GM12892 (cell line): ENCODE measurements at places on chromosomes 5 and 9.
A peak's percentile ranks its signal among the peaks of the same experiment; 100 is the strongest.

DNA sequence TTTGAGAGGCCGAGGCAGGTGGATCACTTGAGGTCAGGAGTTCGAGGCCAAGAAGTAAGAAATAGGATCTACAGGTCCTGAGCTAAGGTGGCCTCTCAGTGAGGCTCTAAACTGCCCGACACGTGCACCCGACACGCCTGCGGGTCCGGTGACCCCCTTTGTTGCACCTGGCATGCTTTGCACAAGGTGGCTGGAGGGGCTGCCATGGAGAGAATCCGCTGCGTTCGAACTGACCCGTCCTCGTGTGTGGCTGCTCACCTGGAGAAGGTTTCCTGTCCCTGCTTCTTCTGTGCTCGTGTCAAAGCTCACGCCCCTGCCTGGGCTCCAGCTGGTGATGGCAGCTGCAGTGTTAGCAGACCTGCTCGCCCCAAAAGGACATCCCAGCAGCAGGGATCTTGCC lies 5.7 kb upstream of the OLFM1 start:
- DNase-seq = no peak

DNA sequence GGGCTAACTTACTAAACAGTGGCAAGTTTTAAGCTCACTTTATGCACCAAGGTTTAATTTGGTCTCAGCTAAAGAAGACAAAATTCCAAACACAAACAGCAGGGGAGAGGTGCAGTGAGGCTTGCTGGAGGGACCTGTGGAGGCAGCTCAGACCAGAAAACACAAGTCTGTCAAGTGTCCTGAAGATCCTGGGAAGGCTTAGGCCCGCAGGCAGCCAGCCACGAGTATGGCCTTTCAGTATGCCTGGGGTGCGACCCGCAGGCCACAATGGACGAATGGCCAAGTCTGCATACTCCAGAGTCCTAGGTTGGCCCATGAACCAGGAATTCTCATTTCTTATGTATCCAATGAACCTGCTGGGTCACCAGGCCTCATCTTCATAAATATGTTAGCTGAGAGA lies 9.3 kb downstream of the CCNI2 start:
- no peak for DNase-seq

DNA sequence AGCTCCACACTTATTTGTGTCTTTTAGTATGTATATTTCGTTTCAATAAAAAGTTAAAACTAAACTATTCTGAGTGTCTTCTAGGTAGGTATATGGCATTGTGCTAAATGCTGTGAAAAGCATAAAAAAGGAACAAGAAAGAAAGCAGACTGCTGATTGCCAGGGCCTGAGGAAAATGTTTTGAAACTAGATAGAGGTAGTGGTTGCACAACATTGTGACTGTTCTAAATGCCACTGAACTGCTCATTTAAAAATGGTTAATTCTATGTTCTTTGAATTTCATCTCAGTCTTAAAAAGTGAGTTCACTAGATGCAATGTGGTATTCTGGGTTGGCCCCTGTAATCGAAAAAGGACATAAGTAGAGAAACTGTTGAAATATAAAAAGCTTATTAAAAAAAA lies 2.6 kb upstream of the ALAD start:
- no peak for DNase-seq

DNA sequence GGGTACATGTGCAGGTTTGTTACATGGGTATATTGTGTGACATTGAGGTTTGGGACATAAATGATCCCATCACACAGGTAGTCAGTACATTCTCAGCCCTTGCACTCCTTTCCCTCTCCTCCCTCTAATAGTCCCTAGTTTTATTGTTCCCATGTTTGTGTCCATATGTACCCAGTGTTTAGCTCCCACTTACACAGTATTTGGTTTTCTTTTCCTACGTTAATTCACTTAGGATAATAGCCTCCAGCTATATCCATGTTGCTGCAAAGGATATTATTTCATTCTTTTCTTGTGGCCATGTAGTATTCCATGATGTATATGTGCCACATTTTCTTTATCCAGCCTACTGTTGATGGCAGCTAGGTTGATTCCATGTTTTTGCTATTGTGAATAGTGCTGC lies 27.4 kb downstream of the CNOT6 start:
- no peak for DNase-seq

- DNase-seq = no peak
Measured at GRCh38 chr9:93698140-93698908, 121.9 kb downstream of the PHF2 start.

DNA sequence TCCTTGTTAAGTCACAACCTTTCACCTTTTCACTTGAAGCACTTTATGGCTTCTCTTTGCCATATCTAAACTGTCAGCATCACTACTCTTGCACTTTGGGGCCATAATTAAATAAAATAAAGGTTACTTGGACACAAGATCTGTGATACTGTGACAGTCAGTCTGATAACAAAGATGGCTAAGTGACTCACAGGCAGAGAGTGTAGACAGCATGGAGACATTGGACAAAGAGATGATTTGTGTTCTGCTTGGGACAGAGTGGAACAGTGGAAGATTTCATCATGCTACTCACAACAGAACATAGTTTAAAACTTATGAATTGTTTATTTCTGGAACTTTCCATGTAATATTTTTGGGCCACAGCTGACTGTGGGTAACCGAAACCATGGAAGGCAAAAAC lies 81.7 kb upstream of the SMC5 start:
- no peak for DNase-seq

DNA sequence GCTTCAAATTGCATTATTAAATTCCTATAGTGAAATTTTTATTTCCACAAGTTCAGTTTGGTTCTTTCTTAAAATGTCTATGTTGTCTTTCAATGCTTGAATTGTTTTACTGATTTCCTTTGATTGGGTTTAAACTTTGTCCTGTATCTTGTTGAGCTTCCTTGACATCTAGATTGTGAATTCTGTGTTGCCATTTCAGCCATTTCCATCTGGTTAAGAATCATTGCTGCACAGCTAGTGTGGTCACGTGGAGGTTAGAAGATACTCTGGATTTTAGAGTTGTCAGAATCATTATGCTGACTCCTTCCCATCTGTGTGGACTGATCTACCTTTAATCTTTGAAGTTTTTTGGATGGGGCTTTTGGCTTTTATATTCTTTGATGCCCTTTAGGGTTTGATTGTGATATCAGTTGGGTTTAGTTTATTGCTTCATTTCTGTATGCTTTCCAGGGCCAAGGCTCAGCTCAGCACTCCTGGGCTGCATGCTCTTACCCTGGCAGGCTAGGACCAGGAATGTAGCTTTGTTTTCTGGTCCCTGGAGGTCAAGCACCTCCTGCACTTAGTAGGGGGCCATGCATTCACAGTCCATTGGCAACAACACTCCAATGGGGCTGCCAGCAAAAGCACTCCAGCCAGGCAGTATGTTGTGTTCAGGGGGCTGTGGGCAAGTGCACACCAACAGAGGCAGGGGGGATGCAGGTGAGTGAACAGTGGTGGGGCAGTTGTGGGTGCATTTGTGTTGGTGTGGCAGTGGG lies 141.4 kb downstream of the PRR16 start:
- DNase-seq = no peak

DNA sequence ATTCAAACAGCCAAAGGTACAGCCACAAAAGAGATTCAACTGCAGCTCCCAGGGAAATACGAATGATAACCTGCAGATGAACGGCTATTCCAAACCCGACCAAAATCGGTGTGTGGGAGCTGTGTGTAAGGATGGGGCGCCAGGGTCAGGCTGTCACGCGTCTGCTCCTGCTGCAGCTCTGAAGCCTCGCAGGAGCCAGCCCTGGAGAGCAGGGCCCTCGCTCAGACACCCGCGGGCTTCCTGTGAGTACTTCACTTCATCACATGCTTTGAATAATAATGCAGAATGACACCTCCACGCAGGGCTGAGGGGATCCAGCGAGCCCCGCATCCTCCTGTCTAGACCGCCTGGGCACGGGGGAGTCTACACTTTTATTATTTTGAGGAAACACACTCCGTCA lies 307.5 kb upstream of the IRX2 start:
- DNase-seq = no peak

- DNase-seq = no peak
Measured at GRCh38 chr9:14170392-14170931, 143.5 kb downstream of the NFIB start.

- no peak for DNase-seq
Measured at GRCh38 chr5:175752826-175753535, 95.1 kb downstream of the HRH2 start.

DNA sequence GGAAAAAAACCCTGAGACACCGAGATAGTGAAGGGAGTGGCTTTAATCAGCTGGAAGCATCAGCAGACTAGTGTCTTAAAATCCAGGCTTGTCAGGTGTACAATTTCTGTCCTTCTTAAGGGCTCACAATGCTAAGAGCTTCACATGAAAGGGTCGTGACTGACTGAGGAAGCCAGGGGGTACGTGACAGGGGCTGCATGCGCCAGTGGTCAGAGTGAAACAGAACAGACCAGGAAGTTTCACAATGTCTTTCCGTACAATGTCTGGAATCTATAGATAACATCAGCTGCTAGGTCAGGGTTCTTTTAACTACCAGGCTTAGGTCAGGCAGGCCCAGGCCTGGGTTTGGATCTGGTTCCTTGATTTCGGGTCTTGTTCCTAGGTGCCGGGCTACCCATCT lies 253.0 kb downstream of the CDH10 start:
- DNase-seq = no peak

GRCh38 chr5:86688406-86688805 lies 70.7 kb downstream of the COX7C start:
- DNase-seq = no peak

DNA sequence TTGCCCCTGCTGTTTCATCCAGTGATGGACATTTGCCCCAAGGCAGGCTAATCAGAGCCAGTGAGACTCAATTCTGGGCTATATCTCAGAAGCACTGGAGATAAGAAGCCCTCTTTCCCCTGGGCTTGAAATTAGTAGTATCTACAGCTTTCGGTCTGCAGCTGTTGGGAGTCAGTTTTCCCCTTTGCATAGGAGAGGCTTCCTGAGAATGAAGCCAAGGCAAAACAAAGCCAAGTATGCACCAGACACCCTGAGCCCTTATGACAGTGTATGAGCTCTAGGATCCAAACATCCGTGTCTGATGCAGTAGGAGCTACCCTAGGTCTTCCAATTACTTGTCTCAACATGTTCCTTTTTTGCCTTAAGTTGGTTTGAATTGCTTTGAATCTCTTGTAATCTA lies 79.2 kb upstream of the PANK3 start:
- no peak for DNase-seq

DNA sequence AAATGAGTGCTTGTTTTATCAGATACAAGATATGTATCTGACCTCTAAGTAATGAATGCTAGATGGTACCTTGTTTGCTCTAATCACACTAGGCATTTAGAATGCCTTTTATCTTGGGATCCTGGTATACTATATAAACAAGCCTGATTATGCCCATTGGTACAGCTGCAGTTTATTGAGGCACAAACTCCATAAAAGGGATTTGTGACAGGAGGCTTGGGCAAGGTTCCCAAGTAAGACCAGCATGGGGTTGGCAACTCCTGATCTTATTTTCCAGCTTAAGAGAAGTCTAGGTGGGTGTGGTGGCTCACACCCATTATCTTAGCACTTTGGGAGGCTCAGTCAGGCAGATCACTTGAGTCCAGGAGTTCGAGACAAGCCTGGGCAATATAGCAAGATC lies 93.9 kb upstream of the DMRT1 start:
- DNase-seq = no peak

DNA sequence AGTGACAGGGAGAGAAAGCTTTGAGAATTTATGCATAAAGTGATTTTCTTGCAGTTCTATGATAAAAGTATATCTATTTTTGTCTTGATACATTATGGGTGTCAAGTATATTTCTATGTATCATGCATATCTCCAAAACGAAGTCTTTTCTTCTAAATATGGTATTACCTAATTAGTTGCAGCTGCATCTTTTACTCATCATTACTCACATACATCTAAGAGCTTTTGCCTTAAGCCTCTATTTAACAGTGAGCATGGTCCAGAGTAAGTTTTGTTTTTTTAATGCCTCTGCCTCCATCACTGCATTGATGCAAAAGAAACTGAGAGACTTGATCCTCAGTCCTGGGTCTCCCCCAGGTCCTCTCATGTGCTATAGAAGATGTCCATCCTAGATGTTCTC lies 40.0 kb upstream of the SMC5 start:
- DNase-seq = no peak

DNA sequence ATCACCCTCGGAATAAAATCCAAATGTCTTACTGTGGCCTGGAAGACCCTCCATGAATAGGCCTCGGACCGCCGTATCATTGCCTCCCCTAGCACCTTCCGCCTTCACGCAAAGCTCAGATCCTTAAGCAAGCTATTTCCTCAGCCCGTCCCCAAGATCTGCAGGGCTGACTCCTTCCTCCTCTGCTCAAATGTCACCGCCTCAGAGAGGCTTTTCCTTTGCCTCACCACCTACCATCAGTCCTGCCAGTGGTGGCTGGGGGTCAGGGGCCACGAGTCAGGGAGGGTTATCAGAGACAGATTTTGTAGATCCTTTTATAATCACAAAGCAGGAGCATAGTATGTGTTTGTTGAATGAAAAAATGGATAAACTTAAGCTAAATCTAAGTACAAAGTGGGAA lies 74.4 kb upstream of the KIF2A start:
- DNase-seq = no peak

DNA sequence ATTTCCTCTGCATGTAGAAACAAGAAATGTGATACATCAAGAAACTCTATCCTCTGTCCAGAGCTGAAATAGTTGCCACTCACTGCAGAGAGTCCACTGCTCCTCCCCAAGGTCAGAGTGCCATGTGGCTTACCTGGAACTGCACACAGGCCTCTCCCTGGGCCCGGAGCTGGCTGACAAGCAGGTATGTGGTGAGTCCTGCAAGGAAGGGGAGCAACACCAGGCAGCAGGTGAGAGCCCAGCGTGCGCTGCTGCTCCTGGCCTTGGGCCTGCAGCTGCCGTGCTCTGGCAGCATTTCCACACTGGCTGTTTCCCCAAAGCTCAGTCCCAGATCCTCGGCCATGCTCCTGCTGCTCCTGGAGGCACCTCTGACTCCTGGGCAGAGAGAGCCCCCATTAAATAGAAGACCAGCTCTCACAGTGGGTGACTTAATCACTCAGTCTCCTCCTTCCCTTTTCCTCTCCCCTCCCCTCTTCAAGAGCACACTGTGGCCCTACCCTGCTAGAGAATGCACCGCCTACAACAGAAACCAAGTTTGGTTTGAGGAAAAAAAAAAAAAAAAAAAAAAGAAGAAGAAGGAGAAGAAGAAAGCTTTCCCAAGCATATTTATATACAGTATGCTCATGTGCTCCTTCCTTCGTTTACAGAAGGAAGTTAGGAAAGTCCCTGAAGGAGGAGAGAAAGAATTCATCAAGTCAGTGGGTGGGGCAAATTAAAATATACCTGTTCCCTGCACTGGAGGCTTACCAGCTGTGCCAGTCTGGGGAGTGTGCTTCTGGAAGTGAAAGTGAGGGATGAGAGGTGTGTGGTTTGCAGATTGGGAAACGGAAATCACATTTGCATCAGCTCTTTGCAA lies at the start of gene TNFSF15:
TSS of gene TNFSF15 (minus strand) at position 370 of the 856 bp plus-strand sequence. CDS start at position 343, 27 bp downstream.
- peak; percentile 7 for DNase-seq
